ENCODE measurements at places on chromosomes 6 and 20. TPM values are rescaled to one million over a fixed set of nuclear protein-coding genes. Genes with fewer than 3 reads are reported as not detected.

Gene NCOA3
- 18.6 TPM for total RNA-seq

Gene PDE10A
- 25.1 TPM for total RNA-seq

DNA sequence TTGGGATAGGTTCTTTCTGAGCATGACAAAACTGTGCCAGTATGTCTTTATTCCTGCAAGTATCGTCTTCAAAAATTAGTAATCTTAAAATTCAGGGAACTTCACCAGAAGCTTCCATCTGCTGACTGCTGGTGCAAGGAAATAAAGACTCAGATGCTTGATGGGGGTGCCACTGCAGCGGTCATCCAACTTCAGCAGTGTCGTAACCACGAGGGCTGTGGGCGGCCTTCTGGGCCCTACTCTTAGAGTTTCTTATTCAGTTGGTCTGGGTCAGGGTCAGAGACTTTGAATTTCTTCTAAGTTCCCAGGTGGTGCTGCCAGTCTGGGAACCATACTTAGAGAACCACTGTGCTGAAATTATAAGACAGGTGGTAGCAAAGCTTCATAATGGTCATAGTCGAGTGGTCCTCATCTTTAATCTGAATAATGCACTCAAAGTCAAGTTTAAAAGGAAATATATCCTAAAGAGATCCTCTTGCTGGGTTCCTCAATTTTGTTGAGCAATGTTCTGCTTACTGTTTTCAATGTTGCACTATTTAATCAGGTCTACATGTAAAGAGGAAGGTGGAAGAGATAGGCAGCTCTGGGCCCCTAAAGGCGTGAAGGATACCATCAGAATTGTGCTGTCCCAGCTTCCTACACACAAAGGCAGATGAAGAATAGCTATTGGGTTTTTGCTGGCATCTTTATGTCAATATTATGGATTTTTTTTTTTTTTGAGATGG is 165.4 kb upstream of the GMDS start:
- DNase-seq = no peak

DNA sequence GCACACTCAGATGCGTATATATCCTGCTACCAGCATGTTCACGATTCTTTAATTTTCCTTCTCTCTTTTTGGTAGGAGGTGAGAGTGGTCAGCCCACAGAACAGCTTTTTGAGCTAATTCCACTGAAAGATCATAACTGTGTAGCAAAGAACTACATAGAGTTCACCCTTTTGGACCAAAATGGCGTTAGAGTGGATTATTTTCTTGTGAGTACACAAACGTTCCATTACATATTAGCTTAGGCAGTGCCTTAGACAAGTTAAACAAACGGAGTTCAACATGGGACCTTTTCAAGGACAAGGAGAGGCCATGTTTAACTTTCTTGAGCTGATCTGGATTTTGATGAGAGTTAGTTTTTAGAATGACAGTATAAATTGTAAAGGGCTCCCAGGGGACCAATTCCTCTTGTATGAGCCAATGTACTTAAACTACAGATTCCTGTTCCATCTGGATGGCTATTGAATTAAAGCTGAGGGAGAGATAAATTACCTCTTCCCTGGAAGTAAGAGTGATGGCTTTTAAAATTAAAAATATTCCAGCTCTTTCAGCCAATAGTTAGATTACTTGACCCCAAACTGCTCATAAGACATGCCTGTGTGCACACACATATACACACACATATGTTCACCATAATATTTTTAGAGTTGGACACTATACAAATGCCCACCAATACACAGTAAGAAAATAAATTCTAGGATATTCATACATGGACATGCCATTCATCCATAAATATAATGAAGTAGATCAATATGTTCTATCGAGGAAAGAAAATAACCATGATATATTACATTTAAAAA is 25.6 kb upstream of the ARMH2 start:
- DNase-seq = no peak

DNA sequence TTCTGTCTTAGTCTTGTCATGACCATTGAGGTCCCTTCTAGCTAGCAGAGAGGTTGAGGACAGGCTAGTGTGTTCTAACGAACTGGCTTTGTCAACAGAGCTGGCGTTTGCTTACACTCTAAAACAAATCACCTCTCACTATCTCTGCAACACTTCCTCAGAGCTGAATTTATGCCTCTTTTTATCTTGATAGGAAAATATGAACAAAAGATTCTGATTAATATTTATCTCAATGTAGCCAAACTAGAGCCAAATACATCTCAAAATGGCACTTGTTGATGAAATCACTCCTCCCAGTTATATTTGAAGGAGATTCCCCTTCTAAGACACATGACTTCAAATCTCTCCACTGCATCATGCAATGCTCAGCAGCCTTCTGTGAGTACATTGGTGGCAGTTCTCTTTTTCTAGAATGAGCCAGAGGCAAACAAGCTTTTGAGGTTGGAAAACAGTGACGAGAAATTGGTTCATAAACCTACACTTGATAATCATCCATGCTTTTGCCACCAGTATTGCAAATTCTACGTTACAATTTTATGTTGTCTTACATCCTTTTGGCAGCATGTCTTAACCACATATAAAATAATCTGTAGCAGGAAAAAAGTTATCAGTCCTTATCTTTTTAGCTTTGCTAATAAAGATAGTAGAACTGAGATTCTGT is 615.7 kb upstream of the CITED2 start:
- DNase-seq = no peak

DNA sequence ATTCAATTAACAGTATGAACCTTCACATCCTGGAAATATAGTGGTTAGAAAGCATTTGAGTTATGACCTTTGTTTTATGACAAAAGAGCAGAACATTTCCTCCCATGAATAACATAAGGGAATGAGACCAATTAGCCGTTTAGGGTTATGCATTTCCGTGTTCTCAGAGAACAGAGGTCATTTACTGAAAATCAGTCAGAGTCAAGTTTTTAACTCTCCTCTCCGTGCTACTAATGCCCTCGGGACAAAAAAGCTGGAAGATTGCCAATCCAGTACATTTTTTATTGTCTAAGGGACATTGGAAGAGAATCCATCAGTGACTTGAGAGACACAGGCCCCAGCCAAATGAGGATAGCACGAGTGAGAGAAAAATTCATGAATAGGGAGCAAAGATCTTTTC is 632.7 kb downstream of the RFPL4B start:
- no peak for DNase-seq

All from cardiac septum (tissue), 1 donor.